KBM-7 (cell line): ENCODE measurements at places on chromosomes 13 and 19.

DNA sequence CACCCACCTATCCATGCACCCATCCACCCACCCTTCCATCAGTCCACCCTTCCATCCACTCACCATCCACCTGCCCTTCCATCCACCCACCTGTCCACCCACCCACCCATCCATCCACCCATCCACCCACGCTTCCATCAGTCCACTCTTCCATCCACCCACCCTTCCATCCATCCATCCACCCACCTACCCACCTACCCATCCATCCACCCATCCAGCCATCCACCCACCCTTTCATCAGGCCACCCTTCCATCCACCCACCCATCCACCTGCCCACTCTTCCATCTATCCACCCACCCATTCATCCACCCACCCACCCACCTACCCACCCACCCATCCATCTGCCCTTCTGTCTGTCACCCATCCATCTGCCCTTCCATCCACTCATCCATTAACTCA lies 17.0 kb downstream of the KLHL26 start:
- no peak for DNase-seq

DNA sequence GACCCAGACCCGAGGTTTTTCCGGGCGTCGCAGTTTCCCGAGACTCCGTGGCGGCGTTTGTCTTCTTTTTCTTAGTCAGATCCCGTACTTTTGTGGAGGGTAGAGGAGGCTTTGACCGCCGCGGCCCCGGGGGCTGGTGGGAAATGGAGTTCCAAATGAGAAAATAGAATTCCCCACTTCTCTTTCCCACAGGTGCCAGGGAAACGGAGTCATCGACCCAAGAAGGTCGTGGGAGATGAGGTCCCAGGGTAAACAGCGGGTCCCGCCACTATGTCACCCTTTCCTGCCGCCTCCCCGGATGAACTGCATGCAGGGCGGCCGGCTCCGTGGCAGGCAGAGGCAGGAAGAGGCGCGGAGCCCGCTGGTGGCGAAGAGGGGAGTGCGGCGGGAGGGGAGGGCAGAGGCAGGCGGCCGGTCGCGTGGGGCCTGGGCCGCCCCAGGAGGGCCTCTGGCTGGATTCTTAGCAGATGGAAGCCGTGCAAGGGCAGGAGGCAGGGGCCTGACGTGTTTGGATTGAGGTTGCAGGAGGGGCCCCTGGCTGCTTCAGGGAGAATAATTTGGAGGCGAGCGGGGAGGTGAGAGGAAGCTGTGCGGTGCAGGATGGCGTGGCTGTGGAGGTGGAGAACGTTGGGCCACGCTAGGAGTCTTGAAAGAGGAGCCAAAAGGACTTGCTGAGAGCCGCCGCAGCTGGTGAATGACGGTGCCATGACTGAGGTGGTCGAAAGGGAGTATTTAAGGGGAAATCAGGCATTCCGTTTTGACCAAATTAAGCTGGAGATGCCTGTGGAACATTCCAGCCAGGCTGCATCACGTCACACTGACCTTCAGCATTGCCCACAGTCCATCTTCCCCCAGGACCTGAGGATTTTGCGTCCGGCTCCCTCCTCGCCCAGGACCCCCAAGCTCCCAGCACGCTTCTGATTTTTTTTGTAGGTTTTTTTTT lies 11.7 kb downstream of the CYTH2 start:
- DNase-seq = no peak

DNA sequence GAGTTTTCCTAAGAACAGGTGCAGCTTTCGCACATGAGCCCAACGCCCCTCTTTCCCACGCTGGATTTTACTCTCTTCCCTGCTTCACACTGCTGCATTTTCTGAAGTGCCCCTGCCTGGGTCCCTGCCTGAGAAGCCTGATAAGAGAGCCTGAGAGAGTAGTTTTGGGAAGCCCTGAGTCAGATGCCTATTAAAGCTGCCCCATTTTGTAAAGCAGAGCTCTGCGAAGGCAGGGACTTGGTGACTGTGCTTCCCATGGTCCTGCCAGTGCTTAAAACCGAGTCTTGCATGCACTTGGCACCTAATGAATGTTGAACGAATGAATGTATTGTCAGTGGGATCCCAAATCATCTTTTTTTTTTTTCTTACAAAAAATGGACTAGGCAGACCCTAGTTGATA lies 18.2 kb downstream of the FGF9 start:
- no peak for DNase-seq

GRCh38 chr19:2049741-2050348 lies 1.2 kb downstream of the MKNK2 start:
- DNase-seq = peak; percentile 79

DNA sequence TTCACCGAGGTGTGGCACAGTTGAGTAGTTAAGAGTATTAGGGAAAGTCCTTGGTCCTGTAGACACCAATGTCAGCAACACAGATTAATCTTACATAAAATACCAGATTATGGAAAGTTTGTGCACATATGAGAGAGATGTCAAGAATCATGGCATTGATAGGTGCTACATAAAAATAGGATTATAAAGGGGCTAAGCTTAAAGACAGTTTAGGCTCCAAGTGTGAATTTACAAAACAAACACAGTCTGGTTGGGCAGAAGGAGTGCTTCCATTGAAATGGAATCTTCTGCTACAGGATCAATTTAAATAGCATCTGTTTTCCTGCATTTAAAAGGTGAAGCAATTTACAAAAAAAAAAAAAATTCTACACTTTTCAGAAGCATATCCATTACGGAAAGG lies 292.9 kb downstream of the DNAJC15 start:
- no peak for DNase-seq

- no peak for DNase-seq
These were observed 97.6 kb downstream of the RNASEH2B start for GRCh38 chr13:51007216-51007615.

GRCh38 chr13:29597706-29598105 lies 2.2 kb upstream of the SLC7A1 start:
- no peak for DNase-seq

DNA sequence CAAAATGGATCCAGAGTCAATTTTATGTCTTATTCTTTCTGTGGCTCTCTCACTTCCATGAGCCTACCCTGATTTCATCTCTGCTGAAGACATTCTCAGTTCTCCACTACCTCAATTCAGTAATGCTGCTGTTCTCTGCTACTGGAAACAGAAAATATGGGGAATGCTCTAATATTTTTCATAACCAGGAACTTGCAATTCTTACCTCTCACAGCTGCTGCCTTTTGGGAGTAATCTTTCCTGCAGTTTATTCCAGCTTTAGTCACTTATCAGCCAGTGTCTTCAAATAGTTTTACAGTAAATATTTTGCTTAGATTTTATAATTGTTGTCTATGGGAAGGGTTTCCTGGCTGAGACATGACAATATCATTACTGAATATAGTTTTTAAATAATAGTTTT lies 145.1 kb upstream of the UFM1 start:
- DNase-seq = no peak

DNA sequence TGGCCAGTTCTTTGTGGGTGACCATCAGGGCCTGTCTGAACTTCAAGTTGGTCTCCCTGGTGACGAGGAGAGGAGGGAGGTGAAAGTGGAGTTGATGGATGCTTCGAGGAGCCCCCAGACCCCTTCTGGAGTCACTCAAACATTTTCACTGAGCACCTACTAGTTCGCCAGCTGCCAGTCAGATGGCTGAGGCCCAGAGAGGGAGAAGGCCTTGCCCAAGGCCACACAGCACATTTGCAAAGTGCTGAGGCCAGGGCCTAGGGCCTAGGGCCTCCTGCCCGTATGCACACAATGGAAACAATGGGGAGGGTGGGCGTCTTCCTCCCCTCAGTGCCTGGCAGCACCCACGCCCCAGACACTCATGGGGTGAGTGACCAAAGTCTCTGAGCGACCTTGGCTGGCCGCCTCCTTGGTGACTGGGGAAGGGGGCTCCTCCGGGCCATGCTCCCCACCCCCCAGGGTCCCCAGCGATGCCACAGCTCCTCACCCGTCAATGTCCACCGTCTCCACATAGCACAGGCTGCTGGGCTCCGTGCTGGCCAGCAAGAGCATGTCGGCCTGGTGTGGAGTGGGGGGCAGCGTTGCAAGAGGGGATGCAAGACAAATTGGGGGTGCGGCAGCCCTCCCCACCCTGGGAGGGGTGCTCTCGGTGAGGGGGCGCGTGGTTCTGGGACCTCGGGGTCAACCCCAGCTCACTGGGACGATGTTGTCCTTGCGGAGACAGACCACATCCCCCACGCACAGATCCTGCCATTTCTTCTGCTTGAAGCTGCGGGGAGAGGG lies 6.5 kb downstream of the ATP8B3 start:
- no peak for DNase-seq

DNA sequence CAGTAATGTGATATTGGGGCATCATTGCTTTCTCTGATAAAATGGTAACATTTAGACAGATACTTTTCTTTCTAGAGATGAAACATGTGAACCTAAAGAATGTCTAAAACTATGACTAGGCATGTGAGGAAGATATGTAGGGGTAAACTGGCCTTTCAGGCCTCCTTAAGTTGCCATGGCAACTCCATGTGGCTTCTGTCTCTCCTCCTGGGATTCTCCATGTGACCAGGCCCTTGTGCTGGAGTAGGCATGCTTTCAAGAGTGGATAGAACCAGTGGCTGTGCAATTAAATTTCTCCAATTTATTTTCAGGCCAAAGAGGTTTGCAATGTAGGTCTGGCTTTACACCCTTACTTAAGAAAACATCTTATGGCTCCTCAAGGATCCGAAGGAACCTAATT lies 130.8 kb downstream of the OLFM4 start:
- DNase-seq = no peak

DNA sequence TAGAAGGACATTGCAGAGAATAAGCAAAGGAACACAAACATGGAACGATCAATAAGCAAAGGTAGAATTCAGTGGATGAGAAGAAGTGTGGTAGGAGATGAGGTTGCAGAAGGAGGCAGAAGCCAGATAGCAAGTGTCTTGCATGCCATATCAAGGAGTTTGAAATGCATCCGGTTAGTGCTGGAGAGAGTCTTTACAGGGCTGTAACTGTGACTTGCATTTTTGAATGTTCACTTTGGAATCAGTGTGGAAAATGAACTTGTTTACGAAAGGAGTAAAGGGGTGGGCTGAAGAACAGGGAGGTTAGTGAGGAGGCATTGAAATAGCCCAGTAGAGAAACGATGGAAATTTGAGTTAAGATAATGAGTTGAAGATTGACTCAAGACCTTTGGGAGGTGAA lies 90.7 kb upstream of the MBNL2 start:
- DNase-seq = no peak

DNA sequence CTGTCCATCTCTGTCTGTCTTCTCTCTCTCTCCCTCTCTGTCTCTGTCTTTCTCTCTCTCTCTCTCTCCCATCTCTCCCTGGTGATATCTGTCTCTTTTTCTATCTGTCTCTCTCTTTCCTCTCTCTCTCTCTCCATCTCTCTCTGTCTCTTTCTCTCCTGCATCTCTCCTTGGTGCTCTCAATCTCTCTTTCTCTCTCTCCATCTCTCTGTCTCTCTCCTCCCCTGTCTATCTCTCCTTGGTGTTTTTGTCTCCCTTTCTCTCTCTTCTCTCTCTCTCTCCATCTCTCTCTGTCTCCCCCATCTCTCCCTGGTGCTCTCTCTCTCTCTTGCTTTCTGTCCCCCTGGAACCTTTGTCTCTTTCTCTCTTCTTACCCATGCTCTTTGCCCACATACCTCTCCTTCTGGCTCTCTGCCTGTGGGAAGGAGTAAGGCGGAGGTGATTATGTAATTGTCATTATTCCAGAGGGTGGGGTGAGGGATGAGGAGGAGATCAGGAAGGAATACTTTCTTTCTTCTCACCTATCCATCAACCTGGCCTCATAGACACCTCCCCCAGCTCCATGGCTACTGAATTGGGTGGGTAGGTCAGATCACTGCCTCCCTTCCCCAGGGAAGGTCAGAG lies 30.9 kb upstream of the CYP2B6 start:
- no peak for DNase-seq
